ENCODE measurements at places on chromosomes 5 and 9. TPM values are rescaled to one million over a fixed set of nuclear protein-coding genes. Genes with fewer than 3 reads are reported as not detected.

Gene NR6A1
- 4.0 TPM for total RNA-seq

Gene OR1L4
- not detected for total RNA-seq

Gene FSD1L
- 1.8 TPM for total RNA-seq

Gene ADGRV1
- 14.1 TPM for total RNA-seq

Gene ADRA1B
- not detected for total RNA-seq

Gene RABL6
- total RNA-seq = 58.0 TPM

Gene SLC34A3
- 0.38 TPM for total RNA-seq

Gene SLC25A2
- total RNA-seq = 0.79 TPM

Gene FST
- 1.6 TPM for total RNA-seq

DNA sequence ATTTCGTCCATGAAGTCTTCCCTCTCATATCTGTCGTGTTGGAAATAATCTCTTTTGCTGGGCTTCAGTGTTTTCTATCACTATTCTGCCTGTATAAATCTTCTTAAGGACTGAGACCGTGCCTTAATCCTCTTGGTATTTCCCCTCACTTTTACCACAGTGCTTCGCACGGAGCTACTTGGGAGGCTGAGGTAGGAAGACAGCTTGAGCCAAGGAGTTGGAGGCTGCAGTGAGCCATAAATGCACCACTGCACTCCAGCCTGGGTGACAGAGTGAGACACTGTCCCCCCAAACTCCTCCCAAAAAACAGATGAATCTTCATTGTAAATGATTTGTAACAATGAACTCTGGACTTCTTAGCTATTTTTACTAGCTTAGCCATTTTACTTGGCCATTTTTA lies 57.8 kb downstream of the PHAX start:
- DNase-seq = no peak

- no peak for DNase-seq
These were observed 52.1 kb downstream of the CYSTM1 start for GRCh38 chr5:140227046-140227445.

- no peak for DNase-seq
These were observed 43.7 kb upstream of the HAND1 start for GRCh38 chr5:154521756-154522155.

- DNase-seq = no peak
These were observed 81.8 kb downstream of the ZNF618 start for GRCh38 chr9:113957821-113958341.

DNA sequence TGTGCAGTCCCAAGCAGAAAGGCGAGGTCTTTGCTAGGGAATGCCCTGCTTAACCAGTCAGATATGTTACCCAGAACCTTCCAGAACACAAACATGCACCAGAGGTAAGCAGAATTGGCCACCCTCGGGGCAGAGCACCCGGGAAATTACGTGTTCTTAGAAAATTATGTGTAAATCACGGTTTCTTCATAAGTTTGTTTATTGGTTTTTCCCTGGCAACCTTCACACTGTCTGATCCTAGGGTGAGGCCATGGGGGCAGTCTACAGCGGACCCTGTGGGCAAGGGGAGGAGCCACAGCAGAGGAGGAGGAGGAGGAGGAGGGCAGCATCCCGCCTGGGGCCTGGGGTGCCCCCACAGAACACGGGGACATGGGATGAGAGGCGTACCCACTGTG lies 31.4 kb downstream of the RXRA start:
- DNase-seq = no peak

DNA sequence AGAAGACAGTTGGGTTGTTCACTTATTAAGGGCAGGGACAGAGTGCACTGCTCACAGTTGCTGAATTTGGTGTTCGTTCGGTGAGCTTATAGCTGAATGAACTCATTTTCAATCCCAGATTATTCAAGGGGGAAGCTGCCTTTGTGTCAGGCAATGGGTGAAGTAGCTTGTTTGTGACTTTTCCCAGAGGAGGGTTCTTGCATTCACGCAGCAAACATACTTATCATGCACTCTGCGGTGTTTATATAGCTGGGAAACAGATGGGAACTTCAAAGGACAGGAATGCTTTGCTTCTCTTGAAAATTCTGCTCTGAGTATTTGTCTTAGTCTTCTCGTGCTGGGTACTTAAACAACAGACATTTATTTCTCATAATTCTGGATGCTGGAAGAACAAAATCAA lies 64.7 kb upstream of the ABCA1 start:
- no peak for DNase-seq

DNA sequence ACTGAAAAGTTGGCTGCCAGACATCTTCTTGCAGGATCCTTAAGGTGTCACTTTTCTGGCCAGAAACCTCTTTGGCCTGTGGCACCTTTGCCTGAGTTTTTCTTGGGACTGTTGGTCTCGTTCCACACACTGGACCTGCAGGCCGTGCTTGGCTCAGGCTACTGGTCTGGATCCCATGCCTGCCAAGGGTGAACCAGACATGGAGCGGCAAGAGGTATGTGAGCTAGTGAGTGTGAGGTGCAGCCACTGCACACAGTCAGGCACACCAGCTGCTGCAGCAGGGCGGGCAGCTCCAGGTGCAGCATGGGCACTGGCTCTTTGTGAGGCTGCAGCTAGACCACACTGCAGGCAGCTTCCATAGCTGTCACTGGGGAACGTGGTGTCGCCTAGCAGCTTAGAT lies 47.9 kb downstream of the NDUFAF2 start:
- no peak for DNase-seq

DNA sequence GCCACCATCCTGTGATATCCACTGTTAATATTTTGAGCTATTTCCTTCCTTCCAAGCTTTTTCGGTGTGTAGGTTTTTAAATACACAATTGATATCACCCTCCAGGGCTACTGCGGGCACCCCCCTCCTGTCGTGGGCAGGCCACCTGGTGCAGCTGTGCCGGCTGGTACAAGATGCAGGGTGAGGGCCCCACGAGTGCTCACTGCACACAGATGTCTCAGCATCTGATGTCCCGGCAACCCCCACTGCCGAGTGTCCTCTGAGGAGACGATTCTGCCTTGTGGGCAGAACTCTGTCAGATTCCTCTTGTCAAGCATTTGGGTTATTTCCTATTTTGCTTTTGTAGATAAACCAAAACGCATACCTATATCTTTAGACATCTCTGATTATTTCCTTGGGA lies 25.1 kb downstream of the CACNA1B start:
- no peak for DNase-seq

- DNase-seq = no peak
These were observed 147.1 kb upstream of the PPP1R26 start for GRCh38 chr9:135332516-135332915.

GRCh38 chr5:116084287-116084691 lies 536 bp upstream of the COMMD10 start:
- no peak for DNase-seq

- DNase-seq = no peak
These were observed 24.6 kb downstream of the SSBP2 start for GRCh38 chr5:81726297-81726696.

- DNase-seq = no peak
These were observed 75.7 kb downstream of the CAMK4 start for GRCh38 chr5:111299831-111300432.

DNA sequence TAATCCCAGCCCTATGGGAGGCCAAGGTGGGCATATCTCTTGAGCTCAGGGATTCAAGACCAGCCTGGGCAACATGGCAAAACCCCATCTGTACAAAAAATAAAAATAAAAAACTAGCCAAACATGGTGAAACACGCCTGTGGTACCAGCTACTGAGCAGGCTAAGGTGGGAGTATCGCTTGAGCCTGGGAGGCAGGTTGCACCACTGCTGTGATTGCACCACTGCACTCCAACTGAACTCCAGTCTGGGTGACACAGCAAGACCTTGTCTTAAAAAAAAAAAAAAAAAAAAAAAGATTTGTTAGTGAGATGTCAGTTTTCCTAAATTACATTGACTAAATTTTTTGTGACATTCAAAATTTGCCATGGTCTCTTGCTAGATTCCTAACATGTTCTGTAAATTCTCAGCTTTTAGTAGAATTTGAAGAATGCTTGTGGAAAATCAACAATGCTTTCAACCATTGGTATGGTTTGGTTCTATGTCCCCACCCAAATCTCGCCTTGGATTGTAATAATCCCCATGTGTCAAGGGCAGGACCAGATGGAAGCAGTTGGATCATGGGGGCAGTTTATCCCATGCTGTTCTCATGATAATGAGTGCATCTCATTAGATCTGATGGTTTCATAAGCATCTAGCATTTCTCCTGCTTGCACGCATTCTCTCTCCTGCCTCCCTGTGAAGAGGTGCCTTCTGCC lies 236.1 kb downstream of the ARRDC3 start:
- DNase-seq = no peak

- DNase-seq = no peak
These were observed 66.9 kb upstream of the DNAH5 start for GRCh38 chr5:14011089-14012020.

DNA sequence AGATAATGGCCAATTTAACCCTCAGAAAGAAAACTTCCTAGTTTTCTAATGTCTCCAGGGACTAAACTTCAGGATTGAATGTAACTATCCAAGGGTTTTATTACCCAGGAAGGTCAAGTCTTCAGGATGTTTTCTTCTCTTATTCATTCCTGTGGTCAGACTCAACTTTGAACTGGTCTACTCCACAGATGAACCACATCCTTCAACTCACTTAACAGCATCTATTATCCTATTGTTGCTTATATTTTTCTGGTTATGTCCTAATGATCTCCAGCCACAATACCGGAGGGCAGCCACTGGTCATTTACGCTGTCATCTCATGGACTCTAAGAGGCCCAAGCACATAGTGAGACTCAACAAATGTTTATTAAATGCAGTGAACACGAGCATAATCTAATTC lies 47.2 kb upstream of the LIFR start:
- DNase-seq = no peak

- DNase-seq = no peak
These were observed 559.1 kb downstream of the CETN3 start for GRCh38 chr5:89850513-89850865.

DNA sequence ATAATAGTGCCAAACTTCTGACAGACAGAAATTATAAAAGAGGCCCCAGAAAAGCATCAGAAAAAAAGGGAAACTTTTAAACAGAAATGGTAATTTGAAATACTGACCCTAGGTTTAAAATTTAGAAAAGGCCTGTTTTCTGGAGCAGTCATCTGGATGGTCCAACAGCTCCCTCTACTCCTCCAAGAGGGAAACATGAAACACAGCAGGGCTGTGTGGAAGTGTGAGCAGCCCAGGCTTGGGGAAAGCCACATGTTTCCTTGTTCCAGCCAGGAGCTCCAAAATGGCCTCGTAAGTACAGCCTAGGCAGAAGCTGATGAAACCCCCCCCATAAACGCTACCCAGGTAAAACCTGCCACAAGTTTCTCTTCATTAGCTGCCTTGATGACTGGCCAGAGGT lies 499.3 kb upstream of the ADAMTS16 start:
- DNase-seq = no peak

- DNase-seq = no peak
These were observed 1.9 kb downstream of the VLDLR start for GRCh38 chr9:2623288-2624050.

DNA sequence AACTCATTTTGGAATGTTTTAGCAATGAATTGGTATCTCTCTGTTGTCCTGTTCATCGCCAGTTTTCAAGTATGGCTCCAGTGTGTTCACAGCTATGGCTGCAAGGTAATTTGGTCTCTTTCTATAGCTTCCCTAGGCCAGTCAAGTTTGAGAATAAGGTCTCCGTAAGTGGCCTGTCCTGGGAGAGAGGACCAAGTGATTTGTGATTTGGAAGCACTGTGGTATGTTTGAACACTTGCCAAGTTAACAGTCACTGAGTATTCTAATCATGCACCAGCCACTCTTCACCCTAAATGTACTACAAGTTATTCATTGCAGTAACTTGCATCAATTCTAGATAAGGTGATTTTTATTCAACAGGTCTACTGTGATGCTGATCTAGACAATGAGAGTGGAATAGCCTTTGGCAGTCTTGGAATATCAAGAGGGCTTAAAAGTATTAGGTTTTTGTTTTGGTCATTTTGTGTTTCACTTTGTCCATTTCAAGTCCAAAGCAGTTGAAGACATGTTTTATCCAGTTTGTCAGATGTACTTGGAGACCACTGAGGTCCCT lies 41.1 kb downstream of the G3BP1 start:
- no peak for DNase-seq

- no peak for DNase-seq
These were observed 841.9 kb upstream of the ACO1 start for GRCh38 chr9:31542384-31543055.

DNA sequence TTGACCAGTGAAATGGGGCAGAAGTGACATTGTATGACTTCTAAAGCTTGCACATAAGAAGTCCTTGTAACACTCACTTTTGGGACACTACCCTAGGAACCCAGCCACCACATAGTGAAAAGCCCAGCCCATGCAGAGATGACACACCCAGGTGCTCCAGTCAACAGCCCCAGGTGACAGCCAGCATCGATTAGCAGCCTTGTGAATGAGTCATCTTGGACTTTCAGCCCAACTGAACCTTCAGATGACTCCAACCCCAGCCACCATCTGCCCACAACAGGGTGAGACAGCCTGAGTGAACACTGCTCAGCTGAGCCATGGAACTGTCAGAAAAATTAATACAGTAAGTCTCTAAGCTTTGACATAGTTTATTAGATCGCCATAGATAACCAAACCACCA lies 458.6 kb downstream of the ZSWIM6 start:
- DNase-seq = no peak

DNA sequence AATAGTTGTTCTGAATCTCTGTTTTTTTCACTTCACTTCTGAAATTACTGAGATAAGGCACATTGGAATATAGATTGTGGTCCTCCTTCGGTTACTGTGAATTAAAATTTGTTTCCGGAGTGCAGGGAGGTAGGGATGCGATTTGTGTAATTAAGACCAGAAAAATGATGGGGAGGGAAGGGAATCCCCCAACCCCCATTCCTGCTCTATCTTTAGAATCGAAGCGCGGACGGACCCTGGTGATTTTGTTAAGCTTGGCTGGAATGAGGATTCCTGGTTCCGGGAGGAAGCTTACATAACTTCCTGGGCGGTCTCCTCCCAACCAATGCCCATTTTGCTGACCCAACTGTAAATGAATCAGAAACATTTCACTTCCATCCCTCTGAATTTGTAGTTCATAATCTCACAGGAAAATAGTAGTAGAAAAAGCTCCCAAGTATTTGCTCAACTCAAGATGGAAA lies 220.1 kb upstream of the MSX2 start:
- DNase-seq = no peak

DNA sequence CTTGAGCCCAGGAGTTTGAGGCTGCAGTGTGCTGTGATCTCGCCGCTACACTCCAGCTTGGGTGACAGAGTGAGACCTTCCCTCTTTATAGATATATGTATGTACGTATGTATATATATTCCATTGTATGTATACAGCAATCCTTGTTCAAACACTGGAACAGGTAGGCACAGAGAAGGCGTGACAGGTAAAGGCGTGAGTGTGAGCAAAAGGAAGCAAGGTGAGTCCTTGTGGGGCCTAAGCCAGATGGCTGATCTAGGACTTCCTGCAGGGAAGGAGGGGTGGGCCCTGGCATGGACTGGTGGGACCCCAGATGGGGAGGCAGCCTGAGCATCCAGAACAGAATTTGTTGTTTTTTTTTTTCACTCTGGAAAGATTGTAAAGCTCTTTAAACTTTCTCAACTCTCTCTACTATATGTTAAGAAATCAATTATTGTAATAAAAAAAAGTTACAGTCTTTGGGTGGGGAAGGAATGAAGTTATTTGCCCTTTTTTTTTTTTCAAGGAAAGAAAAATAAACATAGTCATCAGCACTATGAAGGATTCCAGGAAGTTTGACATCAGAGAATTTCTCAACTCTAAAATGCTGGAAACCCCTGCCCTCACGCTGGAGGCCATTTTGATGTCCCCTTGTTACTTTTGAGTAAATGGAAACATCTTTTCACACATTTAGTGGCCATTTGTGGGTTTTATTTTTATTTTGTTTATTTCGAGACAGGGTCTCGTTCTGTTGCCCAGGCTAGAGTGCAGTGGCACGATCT lies 38.9 kb upstream of the STXBP1 start:
- no peak for DNase-seq

- no peak for DNase-seq
These were observed 72.2 kb downstream of the RGS3 start for GRCh38 chr9:113535756-113536155.
